ENCODE measurements at places on chromosomes 1 and 21.

DNA sequence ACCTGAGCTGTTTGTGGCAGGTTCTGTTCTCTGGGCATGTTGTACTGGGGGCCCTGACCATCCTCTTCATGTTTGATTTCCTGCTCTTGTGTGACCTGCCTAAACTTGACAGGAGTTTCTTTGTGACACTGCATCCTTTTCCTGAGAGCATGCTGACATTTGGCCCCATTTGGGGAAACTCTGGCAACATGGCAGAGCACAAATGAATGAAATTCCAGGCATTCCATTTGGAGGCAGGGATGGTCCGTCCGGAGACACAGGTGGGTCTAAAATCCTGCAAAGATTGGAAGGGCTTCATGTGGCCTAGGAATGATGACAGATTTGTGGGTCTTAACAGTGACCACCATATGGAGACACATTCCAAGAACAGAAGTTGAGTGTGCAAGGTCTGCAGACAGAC, 184.0 kb downstream of the FCRL5 start:
- DNase-seq: peak; percentile 50
- H3K36me3 ChIP-seq: no peaks in the 10 kb centered on the region
- no peak overlapping the region for H3K27ac ChIP-seq
- H3K4me3 ChIP-seq: no peak overlapping the region

- H3K4me1 ChIP-seq: no peaks in the 10 kb centered on the region
- H3K36me3 ChIP-seq: no peaks in the 10 kb centered on the region
- no peak for DNase-seq
- H3K4me3 ChIP-seq: no peak overlapping the region
- H3K27me3 ChIP-seq: no peaks in the 10 kb centered on the region
Observed at GRCh38 chr1:25110036-25110435, 122.3 kb downstream of the SYF2 start.

- no peak for DNase-seq
- H3K4me3 ChIP-seq: no peak overlapping the region
- H3K4me1 ChIP-seq: no peaks in the 10 kb centered on the region
- no peaks in the 10 kb centered on the region for H3K36me3 ChIP-seq
- H3K27me3 ChIP-seq: no peaks in the 10 kb centered on the region
Observed at GRCh38 chr1:20070357-20070756, 363 bp downstream of the PLA2G5 start.

GRCh38 chr1:17605582-17606344, 66.3 kb downstream of the ARHGEF10L start:
- H3K27me3 ChIP-seq: no peaks in the 10 kb centered on the region
- no peak overlapping the region for H3K27ac ChIP-seq
- no peak for DNase-seq
- no peak overlapping the region for H3K4me3 ChIP-seq

DNA sequence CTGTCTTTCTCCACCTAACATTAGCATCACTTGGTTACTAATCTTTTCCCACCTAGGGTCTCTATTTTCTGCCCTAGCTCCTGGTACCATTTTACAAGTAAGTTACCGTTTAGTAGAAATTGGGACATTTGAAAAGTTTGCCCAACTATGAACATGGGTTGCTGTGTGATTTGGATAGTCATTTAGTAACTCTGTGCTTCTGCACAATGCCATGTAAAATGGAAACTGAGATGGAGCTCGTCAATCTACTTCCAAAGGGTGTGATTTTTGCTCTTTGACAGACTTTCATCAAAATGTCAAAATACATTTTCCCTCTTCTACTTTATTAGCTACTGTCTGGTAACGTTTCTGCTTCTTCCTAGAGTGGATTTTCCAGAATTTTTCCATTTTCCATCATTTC, 381.5 kb upstream of the B3GALT2 start:
- no peak for DNase-seq
- no peaks in the 10 kb centered on the region for H3K27me3 ChIP-seq
- no peak overlapping the region for H3K4me3 ChIP-seq
- no peak overlapping the region for H3K27ac ChIP-seq
- no peaks in the 10 kb centered on the region for H3K36me3 ChIP-seq
- H3K4me1 ChIP-seq: no peaks in the 10 kb centered on the region

GRCh38 chr1:6727535-6727934, 25.9 kb upstream of the DNAJC11 start:
- no peak overlapping the region for H3K4me3 ChIP-seq
- H3K27ac ChIP-seq: no peak overlapping the region
- DNase-seq: peak; percentile 82
- H3K27me3 ChIP-seq: no peaks in the 10 kb centered on the region
- no peaks in the 10 kb centered on the region for H3K4me1 ChIP-seq

DNA sequence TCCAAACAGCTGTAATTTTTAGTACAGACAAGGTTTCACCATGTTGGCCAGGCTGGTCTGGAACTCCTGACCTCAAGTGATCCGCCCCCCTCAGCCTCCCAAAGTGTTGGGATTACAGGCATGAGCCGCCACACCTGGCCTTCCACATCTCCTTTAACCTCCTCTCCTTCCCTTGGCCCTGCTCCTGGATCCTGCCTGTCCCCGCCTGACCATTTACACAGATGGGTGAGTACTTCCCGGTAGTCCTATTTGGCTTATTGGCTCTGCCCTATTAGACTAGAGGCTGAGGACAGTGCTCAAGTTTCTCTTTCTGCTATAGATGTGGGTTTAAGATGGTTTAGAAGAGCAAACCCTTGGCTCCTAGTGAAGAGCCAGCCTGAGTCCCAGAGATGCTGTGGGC, 7.1 kb downstream of the PTPN7 start:
- no peaks in the 10 kb centered on the region for H3K4me1 ChIP-seq
- no peak for DNase-seq
- no peak overlapping the region for H3K4me3 ChIP-seq

- DNase-seq: no peak
- no peak overlapping the region for H3K27ac ChIP-seq
- no peaks in the 10 kb centered on the region for H3K27me3 ChIP-seq
- H3K4me3 ChIP-seq: no peak overlapping the region
Observed at GRCh38 chr1:7262611-7263010, 477.4 kb downstream of the CAMTA1 start.

GRCh38 chr1:14180738-14181137, 417.7 kb upstream of the KAZN start:
- H3K27me3 ChIP-seq: no peaks in the 10 kb centered on the region
- H3K4me3 ChIP-seq: no peak overlapping the region
- no peak for DNase-seq
- H3K27ac ChIP-seq: no peak overlapping the region
- no peaks in the 10 kb centered on the region for H3K4me1 ChIP-seq
- no peaks in the 10 kb centered on the region for H3K36me3 ChIP-seq

- H3K27ac ChIP-seq: no peak overlapping the region
- H3K27me3 ChIP-seq: no peaks in the 10 kb centered on the region
- no peak overlapping the region for H3K4me3 ChIP-seq
- H3K36me3 ChIP-seq: no peaks in the 10 kb centered on the region
Observed at GRCh38 chr1:116737020-116737854, 17.0 kb upstream of the CD2 start.

All from mesendoderm (in vitro differentiated cells).